ENCODE measurements at places on chromosomes 5 and 9.

DNA sequence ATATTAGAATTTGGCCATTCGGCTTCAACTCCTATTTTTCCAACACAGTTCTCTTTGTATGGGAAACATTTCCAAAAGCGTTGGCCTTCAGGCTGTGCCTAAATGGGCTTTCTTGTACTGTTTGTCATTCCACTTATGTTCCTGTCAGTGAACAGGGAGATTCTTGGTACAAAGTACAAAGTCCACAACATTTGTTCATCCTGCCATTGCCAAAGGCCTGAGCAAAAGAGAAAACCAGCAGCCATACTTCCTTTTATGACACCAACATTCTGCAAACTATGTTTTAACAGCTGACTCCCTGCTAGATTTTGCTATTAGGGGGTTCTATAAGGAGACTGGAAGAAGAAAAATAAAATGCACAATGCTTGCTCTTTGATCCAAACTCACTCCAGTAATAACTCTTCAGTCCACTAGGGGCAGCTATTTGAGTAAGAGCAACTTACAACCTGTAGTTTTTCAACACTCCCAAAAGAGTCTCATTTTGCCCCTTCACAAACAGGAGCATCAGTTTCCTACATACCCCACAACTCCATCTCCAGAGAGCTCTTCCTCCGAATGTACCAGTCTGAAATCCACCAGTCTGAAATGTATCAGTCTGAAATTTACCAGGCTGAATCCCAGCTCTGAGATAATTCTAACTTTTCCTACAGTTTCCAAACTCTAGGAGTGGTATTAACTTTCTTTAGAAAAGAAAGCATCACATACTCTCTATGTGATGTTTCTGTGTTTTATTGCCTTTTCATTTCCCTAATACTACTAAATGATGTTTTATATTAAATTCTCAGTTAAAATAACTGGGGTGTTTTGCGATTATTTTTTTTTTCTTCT lies 693.8 kb downstream of the DNAH5 start:
- no peak for DNase-seq

DNA sequence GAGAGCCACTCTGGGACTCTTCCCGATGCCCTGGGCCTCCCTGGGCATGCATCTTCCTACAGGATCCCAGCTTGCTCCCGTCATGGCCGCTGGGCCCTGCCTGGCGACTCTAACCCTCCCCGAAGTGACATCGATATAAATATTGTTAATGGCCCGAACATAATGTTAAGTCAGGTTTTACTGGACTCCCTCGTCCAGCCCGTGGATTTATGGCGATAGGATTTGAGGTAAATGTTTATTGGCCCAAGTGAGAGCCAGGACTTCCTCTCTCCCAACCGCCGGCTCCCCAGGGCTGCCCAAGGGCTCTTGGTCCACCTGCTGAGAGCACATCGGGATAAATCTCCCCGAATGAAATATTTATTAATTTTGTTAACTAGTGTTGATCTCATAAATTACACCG lies 246.3 kb downstream of the PBX3 start:
- DNase-seq: no peak

GRCh38 chr5:170573660-170574059 lies 69.8 kb downstream of the KCNIP1 start:
- DNase-seq: no peak

GRCh38 chr5:95715799-95716461 lies 15.2 kb upstream of the RHOBTB3 start:
- DNase-seq: no peak

GRCh38 chr5:10351199-10351905 lies 2.1 kb upstream of the MARCHF6 start:
- no peak for DNase-seq

- no peak for DNase-seq
Measured at GRCh38 chr9:128579194-128579593, 26.8 kb downstream of the SPTAN1 start.

- DNase-seq: no peak
Measured at GRCh38 chr5:127839496-127840197, 136.5 kb downstream of the CCDC192 start.

DNA sequence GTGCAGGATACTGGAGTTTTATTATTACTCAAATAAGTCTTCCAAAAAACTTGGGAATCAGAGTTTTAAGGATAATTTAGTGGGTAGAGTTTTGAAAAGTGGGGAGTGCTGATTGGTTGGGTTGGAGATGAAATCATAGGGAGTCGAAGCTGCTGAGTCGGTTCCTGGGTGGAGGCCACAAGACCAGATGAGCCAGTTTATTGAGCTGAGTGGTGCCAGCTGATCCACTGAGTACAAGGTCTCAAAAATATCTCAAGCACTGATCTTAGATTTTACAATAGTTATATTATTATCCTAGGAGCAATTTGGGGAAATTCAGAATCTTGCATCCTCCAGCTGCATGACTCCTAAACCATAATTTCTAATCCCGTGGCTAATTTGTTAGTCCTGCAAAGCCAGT lies 804.9 kb upstream of the SEMA6A start:
- DNase-seq: no peak

DNA sequence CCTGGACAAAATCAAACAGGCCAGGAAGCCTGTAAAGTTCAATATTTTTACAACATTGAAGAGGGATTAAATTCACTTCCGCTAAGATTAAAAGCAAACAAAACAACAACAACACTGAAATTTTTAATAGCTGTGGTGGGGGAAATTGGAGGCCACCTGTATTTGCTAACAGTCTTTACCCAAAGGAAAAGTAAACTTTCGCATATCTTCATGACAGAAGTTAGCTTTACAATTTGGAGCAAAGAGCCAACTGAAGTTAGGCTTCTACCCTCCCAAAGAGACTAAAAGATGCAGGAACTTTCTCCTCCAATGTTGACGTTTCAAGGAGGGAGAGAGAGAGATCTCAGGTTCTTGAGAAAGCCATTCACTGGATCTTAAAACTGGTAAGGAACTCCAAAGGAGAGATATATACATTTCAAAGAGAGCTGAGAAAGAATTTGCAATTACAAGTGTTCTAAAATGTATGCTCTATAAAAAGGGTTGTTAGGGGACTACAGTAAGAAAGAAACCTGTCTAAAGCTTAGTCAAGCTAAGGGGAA lies 349.2 kb upstream of the CDH9 start:
- no peak for DNase-seq

GRCh38 chr9:117470902-117471301 lies 56.0 kb upstream of the ASTN2 start:
- DNase-seq: no peak

DNA sequence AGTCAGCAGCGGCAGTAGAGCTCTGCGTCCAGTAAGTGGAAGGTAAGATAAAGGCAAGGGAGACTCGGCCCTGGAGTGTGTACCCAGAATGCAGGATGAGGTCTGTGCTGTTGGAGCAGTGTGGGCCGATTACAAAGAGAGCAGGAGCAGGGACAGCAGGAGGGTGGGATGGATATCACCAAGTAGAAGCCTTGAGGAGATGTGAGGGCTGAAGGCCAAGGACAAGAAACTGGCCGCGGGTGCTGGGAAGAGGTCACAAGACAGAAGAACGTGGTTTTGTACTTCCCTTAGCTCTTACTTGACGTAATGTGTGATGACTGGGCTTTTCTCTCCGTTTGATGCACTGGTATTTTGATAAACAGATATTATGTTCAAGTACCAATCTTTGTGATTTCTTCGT lies 43.7 kb downstream of the OR2V1 start:
- DNase-seq: no peak

GRCh38 chr5:135553688-135554462 lies 18.1 kb upstream of the NEUROG1 start:
- DNase-seq: no peak

GRCh38 chr9:116378873-116379272 lies 225.3 kb downstream of the PAPPA start:
- DNase-seq: no peak

DNA sequence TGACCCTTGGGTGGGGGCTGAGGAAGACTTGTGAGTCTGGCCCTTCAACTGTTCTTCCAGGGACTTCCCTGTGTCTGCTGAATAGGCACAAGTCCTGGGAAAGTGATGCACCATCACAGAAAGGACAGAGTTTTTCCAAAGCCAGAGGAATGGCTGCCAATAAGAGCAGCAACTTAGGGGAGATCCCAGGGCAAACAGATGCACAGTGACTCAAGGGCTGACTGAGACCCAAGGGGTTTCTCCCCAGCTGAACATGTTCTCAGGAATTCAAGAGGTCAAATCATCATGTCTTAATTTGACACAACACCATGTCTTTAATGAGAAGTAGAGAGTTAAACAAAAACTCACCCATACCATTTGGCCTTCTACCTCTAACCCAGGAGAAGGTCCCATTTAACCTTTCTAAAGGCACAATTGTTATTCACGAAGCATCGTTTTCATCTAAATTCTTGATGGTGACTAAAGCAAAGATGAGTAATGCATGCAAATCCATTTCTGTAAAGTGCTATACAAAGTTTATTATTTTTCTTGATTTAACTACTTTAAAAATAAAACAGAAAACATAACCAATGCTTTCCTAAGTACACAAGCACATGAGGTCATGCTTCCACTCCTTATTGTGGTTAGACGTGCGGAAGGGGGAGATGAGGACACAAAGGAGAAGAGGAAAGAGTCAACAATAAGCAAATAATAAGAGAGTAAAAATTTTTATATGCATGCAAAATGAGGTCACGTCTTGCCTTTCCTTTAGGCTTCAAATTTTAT lies 324.1 kb downstream of the PLK2 start:
- DNase-seq: no peak

DNA sequence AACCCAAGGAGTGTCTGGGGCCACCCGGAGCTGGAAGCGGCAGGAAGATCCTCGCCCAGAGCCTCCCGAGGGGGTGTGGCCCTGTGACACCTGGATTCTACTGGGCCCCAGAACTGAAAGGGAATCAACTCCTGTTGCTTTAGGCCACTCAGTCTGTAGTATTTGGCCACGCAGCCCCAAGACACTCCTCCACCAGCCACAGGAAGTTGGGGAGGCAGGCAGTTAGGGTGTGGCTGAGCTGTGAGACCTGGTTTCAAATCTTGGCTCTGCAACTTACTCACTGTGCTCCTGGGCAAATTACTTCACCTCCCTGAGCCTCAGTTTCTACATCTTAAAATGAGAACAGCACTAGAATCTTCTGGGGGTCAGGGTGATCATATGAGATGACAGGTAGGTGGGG lies 119.8 kb upstream of the PPP1R26 start:
- no peak for DNase-seq

- DNase-seq: peak; percentile 87
Measured at GRCh38 chr5:10331341-10331796, 22.1 kb upstream of the MARCHF6 start.

DNA sequence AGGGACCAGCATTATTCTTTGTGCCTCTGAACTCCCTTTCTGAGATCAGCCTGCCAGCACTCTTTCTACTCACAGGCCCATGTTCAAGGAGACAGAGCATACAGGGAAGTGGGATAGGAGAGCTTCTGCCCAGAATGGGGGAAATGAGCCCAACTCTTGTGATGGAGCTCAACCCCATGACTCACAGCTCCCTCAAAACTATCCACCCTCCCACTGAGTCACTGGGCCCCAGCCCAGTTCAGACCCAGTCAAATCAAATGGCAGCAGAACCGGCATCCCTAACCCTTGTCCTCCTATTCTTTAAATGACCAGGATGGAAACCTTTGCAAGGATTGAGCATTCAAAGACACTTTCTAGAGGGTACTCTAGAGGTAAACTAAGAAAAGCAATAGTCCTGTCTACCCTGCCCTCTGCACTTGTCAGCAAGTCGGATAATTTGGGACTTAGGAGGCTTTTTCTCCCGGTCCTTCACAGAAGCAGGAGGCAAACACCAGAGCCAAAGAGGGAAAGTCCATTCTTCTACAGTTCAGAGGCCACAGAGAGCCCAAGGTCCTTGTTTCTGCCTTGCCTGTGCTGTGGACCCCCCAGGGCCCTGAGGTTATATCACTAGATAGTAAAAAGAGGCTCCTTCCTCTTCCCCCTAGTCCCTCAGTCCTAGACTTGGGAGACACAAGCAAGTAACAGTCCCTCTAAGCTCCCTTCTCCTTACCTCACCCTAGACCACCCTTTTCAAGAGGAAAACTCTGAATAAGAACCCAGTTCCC lies 3.2 kb downstream of the ATOSB start:
- DNase-seq: no peak

DNA sequence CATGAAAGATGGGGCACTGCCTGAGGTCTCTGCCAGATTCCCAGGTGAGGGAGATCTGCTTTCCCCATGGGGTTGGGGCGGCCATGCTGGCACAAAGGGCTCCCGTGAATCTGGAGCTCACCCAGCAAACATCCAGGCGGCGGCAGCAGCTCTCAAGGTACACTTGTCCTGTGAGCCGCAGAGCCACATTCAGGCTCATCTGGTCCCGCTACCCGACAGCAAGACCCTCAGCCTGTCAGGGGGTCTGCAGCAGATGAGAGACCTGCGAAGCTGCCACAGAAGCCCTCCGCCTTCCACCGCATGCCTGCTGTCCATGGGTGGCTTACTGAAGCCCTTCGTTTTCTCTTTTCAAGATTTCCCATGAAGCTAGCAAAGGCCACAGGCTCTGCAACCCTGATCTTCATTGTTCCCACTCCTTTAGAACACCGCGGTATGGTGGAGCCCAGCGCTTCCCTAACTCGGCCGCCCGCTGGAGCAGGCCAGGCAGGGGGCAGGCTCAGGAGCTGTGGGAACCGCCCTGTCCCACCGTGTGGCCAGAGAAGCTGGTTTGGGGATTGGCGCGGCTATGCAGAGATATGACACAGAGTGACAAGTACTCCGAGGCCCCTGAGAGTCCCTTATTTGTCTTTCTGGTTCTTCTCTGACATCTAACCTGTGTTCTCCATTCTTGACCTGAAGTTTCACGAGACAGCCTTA lies 8.8 kb downstream of the LRRC14B start:
- DNase-seq: no peak

DNA sequence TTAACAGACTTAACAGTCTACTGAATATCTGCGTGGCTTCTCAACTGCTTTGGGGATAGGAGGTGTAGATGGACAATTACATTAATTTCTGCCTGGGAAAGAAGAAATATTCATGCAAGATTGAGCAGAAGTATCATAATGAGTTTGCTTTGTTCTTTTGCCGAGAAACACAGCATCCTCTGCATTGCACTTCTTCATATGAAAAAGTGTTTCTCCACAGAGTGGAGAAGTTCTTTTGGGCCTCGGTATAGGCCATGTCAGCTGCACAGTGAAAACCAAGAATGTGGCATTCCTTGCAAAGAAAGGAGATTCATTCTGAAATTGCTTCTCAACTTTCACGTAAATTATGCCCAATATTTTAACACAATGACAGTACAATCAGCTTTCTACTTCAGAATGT lies 17.6 kb upstream of the SNX2 start:
- no peak for DNase-seq

GRCh38 chr5:121313886-121314285 lies 537.8 kb upstream of the FTMT start:
- no peak for DNase-seq

GRCh38 chr9:32258482-32258881 lies 126.0 kb upstream of the ACO1 start:
- DNase-seq: no peak

DNA sequence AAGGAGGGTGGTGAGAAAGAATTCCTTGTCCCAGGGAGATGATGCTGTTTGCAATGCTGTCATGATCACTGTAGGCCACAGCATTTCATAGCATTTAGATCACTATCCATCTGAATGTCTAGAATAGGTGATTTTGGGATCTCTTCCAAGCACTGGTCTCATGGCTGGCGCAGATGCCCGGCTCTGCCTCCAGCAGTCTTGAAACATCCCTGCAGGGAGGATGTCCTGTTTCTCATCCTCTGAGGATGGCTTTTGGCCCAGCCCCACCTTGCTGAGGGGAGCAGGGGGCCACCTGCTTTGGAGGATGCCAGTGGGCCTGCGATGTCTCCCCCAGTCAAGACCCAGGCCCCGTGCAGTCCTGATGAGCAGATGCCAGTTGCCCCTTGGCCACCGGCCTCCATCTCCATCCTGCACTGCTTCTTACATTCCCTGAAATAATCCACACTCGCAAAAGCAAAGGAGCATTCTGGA lies 63.5 kb upstream of the GARNL3 start:
- no peak for DNase-seq
